Bone marrow (tissue), 2 donors: ENCODE measurements at places on chromosomes 7 and 10.

GRCh38 chr7:66178258-66178657, 26.9 kb upstream of the TPST1 start:
- DNase-seq: no peak

- no peak for DNase-seq
These were observed 189.9 kb downstream of the DGKI start for GRCh38 chr7:137656850-137657232.

GRCh38 chr7:98643236-98643985, 26.3 kb downstream of the NPTX2 start:
- DNase-seq: no peak

- no peak for DNase-seq
These were observed 106.0 kb downstream of the GALNT17 start for GRCh38 chr7:71237945-71238344.

- no peak for DNase-seq
These were observed 716.5 kb downstream of the INHBA start for GRCh38 chr7:40986351-40986873.

DNA sequence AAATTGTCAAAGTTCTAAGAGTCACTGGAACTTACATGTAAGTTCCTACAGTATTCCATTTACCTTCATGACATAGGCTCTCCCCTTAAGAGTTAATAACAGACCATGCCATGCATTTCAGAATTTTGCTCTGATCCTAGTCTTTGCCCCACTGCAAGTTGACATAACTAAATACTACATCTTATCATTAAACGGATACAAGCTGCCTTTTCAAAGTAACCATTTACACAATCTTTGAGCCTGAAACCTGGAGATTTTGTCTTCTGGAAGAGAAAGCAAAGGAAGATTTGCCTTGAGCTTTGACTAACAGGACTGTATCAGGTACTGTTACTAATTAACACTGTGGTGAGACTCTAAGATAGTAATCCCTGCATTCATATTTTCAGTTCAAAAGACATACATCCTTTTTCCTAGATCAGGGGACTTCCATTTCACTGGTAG, 9.3 kb upstream of the AKR1D1 start:
- DNase-seq: no peak

DNA sequence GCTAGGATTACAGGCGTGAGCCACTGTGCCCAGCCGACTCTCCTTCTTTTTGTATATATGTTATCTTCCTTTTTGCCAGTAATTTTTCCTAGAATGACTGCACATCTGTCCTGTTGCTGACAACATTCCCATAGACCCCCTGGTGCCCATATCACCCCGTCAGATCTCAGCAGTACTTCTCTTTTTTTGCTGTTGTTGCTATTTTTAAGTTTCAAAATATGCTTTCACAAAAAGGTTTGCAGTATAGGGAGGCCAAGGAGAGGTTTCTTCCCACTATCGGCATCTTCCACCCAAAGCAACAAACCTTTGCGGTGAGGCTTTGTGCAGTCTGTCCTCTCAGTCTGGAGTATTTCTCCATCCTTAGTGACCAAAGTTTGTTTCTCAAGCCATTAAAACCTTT, 23.1 kb downstream of the PIK3CG start:
- no peak for DNase-seq

- DNase-seq: no peak
These were observed 176.9 kb downstream of the SH2D4B start for GRCh38 chr10:80714566-80714965.

DNA sequence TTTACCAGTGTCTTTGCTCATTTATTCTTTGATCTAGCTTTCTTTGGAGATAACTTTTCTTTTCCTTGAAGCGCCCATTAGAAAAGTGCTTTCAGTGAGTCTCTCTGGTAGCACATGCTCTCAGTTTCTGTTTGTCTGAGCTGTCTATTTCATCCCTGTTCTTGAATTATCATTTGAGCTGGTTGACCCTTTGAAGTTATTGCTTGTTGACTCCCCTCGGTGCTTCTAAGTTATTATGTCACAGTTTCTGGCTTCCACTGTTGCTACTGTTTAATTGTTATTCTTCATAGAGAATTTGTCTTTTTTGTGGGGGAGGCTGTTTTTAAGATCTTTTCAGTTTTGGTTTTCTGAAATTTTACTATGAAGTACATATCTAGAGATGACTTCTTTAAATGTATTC, 11.4 kb upstream of the PRF1 start:
- no peak for DNase-seq

- no peak for DNase-seq
These were observed 953.0 kb upstream of the ZWINT start for GRCh38 chr10:57314046-57314445.

- no peak for DNase-seq
These were observed 36.7 kb upstream of the HDAC9 start for GRCh38 chr7:18458830-18459229.

DNA sequence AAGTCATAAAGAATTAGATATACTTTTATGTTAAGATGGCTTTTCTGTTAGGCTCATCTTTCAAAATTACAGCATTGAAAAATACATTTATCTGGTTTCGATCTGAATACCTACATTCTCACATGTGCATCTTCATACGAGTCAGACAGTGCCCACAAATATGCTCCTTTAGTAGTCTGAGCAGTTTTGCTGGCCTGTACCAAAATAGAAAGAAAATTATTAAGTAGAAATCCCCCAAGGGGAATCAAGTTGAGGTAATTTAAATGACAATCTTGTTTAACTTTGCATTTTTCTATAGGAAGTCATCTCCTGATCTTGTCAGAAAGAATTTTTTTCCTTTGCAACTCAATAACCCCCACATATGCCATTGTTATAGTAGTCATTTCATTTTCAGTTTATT, 287.4 kb upstream of the SEMA3D start:
- DNase-seq: no peak

GRCh38 chr7:22718200-22718711, 8.7 kb upstream of the IL6 start:
- no peak for DNase-seq

DNA sequence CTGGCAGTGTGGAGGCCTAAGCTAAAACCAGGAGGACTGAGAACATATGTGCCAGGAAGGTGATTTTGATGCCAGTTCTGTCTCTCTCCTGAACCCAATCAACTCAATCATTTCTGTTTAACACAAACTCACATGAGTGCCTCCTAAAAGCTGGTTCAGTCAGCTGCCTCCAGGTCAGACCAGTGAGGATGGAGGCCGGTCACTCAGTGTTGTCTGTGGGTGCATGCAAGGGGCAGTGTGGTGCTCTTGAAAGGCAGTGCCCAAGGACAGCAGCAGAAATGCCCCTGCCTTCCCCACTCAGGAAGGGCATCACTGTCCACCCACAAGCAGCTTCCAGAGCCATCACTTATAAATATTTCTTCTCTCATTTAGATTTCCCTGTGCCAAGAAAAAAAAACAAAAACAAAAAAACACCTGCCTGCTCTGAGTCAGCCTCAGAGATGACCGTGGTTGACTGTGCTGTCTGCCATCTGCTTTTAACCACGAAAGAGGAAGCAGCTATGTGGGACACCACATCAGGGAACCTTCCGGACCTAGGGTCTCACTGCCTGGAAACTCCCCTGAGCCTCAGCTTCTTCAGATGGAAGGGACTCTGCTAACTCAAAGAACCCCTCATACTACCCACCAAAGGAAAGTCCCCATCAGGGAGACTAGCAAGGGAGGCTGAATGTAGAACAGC, 39.1 kb downstream of the VOPP1 start:
- peak; percentile 91 for DNase-seq

DNA sequence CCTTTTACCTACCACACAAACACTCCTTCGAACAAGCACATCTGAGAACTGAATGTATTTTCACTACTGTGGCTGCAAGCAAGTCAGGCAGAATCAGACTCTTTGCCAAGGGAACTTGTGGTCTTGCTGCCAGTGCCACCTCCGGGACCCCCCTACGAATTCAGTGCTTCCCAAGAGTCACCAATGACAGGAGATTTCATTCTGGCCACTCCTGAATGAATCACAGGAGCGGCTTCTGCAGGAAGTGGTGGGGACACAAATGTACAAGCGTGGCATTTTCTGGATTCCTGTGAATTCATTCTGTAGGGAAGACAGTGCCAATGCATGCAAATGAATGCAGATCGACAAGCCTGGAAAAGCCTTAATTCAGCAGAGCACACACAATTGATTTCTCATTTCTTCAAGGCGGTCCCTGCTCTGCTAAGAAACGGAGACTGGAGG, 161.2 kb downstream of the CAMK1D start:
- peak; percentile 72 for DNase-seq

DNA sequence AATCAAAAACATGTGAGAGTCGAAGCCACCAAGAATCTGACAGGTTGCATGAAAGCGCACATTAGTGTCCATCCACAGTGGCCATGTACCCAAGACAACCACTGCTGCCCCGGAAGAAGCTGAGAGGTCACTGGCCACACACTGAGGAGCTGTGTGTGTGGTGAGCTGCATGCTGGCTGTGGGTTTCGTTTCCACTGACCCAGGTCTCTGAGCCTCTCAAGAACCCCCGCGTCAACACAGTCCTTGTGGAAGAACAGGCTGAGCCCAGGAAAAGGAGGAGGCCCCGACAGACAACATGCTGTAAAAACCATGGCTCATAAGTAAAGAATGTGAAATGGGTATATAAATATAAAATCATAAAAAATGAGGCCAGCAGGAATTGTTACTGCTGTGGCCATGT, 8.2 kb downstream of the VIPR2 start:
- DNase-seq: no peak

DNA sequence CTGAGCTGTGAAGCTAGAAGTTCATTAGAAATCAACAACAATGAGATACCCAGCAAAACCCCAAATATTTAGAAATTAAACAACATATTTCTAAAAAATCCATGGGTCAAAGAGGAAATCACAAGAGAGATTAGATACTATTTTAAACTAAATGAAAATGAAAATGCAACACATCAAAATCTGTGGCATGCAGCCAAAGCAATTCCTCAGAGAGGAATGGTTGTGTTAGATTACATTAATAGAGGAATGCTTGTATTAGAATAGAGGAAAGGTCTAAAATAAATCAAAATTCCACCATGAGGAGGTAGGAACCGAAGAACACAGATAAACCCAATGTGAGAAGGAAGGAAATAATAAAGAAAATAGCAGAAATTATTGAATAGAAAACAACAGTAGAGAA, 642.1 kb upstream of the GALNT17 start:
- DNase-seq: no peak

- DNase-seq: no peak
These were observed 35.5 kb upstream of the HABP2 start for GRCh38 chr10:113517165-113517900.

- no peak for DNase-seq
These were observed 91.0 kb downstream of the CUBN start for GRCh38 chr10:17038627-17039026.

- no peak for DNase-seq
These were observed 44.0 kb downstream of the CCDC7 start for GRCh38 chr10:32489901-32490300.

- no peak for DNase-seq
These were observed 12.8 kb upstream of the DNAAF5 start for GRCh38 chr7:713488-714230.

- DNase-seq: no peak
These were observed 594.1 kb downstream of the PTPRN2 start for GRCh38 chr7:157993406-157994105.

GRCh38 chr7:90603346-90603745, 7.2 kb downstream of the CDK14 start:
- no peak for DNase-seq

DNA sequence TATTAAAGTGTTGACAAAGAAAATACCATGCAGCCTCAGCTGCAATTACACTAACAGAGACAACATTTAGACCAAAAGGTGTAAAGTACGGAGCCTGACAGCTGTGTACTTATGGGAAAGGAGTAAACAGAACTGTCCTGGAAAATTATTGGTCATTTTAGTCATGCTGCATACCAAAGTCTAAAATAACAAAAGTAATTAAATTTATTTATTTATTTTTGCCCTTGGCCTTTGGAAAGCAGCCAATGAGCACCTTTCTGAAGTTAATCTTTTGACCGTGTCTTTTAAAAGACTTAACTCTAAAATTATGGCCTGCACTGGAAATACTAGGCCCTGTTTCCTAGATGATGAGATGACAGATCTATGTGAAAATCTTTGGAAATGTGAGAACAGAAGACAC, 597.6 kb downstream of the NXPH1 start:
- no peak for DNase-seq

DNA sequence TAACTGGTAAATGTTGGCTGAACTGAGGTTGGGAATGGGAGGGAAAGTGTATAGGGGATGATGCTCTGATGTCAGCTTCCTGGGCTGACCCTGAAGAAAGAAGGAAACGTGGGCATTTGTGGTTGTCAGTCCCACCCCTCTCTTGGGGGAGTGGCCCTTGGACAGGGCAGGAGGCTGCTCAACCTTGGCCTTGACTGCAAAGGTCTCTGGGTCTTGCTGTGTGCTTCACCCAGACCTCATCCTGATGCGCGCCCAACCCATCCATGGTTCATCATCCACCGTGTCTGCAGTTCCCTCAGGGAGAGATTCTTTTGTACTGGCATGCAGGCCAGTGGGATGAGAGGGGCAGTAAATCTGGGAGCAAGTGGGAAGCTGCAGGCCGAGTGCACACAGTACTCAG, 4.7 kb upstream of the ZYX start:
- DNase-seq: no peak

DNA sequence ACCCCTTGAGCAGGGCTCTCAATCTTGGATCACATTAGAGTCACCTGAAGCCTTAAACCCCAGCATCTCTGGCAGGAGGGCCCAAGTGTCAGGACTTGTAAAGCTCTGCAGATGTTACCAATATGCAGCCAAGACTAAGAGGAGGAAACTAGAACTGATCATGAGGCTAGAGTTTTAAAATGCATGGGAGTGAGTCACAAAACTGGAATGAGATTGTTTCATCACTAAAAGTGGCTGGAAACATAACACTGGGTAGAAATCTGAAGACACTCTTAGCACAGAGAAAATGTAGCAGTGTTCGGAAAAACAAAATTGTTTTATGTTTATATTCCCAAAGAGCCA, 63.3 kb upstream of the GHITM start:
- no peak for DNase-seq

- DNase-seq: no peak
These were observed 3.8 kb upstream of the DMTF1 start for GRCh38 chr7:87148332-87148955.

GRCh38 chr10:15370212-15370855, 755 bp downstream of the FAM171A1 start:
- DNase-seq: no peak

- no peak for DNase-seq
These were observed 15.6 kb downstream of the COBL start for GRCh38 chr7:51300762-51301674.
